ENCODE measurements at places on chromosomes 2 and 18.

DNA sequence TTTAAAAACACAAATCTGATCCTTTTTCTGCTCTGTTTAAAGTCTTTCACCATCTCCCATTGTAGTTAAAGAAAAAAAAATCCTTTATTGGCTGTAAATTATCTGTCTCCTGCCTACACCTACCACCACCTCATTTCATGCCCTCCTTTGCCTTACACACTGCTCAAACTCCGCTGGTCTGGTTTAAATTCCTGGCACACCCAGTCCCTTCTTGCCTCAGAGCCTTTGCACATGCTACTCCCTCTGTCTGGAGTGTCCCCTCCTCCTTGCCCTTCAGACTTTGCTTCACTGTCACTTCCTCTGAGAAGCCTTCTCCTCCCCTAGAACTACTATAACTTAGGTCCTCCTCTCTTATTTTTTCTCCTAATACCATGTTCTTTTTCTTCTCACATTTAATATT is 49.6 kb downstream of the OSBPL6 start:
- DNase-seq, result no peak

- DNase-seq, result no peak
Measured at GRCh38 chr2:45855374-45855773, 203.9 kb downstream of the PRKCE start.

DNA sequence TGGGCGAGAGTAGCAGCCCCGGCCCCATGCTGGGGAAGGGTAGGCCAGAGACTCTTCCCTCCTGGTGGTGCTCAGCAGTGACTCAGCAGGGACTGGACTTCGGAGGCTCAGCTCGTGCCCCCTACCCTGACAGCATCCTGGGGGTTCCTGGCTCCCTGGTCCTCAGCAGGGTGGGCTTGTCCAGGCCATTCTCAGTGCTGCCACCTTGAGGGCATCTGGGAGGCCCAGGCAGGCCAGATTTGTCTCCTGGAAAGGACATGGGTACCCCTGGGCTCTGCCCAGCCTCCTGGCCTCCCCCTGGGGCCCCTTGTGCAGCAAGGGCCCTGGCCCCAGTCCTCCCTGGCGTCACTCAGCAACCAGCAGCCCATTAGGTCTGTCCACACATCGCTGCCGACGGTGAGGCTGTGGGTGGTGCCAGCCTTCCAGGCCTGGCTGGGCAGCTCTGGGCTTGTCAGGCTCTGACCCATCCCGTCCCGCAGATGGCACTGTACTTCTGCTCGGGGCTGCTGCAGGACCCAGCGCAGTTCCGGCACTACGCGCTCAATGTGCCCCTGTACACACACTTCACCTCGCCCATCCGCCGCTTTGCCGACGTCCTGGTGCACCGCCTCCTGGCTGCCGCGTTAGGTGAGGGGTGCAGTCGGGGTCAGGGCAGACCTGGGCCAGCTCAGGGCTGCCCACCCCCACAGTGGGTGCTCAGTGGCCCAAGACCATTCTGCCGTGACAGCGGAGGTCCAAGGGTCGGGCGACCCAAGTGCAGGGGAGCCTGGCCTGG is 45.0 kb upstream of the ALPP start:
- DNase-seq, result no peak

- no peak for DNase-seq
Measured at GRCh38 chr2:45909677-45910191, 258.3 kb downstream of the PRKCE start.

DNA sequence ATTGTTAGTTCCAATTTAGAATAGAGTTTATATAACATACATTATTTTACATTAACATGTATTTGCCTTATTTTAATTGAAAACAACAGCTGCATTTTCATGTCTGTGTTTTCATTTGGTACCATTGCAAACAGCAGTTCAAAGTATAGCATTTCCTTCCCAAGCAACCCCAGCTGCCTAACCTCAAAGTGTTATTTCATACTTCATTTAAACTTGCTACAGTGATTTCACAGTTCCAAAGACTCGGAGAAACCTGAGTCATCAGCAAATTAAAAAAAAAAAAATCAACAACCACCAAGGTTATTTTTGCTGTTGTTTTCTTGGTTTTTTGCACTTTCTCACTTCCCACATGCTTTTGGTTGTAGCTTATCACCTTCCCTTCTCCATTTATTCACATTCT is 236.5 kb upstream of the SPHKAP start:
- DNase-seq, result no peak

DNA sequence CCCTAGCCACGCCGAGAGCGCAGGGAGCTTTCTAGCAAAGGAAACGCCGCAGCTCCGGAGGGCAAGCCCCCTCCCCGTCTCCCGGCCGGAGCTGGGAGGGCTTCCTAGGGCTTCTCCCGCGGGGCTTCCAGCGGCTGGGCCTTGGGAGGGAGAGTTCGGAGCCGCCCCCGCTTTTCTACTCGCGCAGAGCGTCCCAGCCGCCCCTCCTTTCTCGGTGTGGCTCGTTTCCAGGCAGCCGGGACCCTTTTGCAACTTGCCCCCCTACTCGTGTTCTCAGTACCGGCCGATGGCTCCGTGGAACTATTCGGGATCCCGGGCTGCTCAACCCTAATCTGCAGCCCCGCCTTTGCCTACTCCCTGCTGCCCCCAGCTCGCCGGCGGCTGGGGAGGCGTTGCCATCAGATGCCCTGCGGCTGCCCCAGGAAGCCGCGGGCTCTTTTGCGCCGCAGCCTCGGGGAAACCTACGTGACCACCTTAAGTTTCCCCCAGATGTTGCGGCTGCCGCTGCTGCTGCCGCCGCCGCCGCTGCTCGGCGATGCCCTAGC is 1.5 kb upstream of the NR4A2 start:
- DNase-seq, result peak; percentile 57

- DNase-seq, result no peak
Measured at GRCh38 chr2:208415255-208415654, 8.7 kb downstream of the PTH2R start.

DNA sequence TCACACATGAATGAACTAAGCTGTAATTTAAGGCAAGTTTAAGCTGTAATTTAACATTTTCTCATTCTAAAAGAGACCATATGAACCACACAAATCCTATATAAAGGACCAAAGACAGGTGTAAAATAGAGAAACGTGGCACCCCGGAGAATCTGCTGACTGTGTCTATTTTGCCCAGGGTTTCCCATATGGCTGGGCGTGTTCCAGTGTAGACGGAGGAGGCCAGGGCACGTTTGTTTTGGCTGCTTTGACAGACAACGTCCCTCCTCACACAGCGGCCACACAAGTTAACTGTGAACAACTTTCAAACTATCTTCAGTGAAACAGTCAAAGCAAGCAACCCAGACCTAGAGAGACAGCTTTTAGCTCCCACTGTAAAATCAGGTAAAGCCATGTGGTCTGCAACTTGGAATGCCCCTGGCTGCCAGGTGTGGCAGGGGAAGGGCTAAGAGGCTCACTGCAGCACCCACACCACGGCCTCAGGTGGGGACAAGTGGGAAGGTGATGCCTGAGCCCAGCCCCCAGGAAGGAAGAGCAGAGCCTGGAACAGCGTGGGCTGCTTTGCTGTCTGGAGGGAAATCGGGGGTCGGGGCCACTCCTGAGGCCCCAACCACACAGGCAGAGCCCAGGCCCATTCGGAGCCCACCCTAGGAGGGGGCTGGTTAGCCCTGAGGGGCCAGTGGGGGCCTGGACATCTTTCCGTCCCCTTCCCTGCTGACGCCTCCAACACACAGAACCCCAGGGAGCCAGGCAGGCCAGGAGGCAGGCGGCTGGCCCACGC is 40.7 kb downstream of the SLC66A2 start:
- DNase-seq, result no peak

- DNase-seq, result no peak
Measured at GRCh38 chr18:79058007-79058406, 11.2 kb upstream of the ATP9B start.

- DNase-seq, result no peak
Measured at GRCh38 chr2:68846091-68846490, 25.1 kb downstream of the BMP10 start.

DNA sequence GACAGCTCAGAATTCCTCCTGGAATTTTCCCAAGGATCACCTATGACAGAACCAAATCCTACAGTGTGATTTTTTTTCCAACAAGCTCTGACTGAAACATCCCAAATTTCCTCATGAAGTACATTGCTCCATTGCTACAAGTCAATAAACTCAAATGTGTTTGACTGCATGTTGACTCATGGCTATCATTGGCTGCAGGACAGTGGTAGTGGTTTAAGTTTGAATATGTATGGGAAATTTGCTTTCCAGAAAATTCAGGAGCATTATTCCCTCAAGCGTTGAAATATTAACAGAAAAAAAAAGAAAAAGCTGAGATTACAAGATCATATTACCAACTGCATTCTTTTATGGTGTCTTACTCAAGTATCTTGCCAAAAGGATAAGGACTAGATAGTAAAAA is 402.8 kb upstream of the DSEL start:
- DNase-seq, result no peak

DNA sequence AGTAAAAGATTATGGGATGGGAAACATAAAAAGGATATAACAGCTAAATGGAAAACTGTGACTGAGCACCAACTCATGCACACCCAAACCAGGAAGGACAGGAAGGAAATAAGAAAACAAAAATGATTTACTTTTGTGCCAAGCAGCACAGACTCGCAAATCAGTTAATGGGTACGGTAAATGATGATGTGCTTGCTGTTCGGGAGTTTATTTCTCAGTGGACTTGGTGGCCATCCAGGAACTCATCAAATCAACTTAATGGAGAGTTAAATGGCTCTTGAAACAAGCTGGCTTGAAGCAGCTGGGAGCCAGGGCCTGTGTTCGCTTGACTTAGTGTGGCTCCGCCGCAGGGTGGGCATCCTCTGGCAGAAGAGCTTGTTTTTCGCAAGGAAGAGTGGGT is 36.2 kb downstream of the MTCL1 start:
- no peak for DNase-seq

- DNase-seq, result no peak
Measured at GRCh38 chr18:52652391-52652790, 312.4 kb downstream of the DCC start.

DNA sequence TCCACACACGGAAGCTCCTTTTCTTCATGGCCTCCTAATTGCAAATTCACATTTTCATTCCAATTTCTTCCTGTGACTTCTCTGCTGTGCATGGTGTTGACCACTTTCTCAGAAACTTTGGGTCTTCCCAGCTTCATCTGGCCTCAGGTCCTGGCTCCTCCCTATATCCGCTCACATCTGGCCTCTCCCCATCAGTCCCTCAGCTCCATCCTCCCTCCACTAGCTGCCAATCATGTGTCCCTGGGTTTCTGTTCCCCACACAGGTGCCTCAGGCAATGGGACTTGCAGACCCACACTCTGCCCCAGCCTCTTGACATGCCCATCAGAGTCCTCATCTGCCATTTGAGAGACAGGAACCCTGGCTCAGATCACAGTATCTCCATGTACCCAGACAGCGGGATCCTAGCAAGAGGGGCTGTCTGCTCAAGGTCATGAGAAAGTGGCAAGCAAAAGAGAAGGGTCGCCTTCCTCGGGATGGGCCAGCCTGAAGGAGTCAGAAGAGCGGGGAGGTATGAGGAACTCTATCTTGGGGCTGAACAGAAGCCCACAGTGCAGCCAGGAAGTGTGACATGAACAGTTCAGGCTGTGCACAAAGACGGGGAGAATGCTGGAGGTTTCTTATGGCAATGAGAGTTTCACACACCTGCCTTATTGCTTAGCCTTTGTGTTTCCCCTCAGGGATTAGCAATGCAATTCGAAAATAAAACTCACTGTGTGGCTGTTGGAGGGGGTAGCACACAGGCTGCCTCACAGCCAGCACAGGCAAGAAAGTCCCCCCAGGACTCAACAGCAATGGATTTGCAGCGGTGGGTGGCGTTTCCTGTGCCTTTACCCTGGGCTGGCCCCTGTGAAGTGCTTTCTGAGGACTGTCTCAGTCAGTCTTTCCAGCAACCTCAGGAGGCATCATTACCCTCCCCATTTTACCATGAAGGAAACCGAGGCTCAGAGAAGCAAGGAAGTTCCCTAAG is 69.5 kb downstream of the COPS8 start:
- DNase-seq, result no peak

DNA sequence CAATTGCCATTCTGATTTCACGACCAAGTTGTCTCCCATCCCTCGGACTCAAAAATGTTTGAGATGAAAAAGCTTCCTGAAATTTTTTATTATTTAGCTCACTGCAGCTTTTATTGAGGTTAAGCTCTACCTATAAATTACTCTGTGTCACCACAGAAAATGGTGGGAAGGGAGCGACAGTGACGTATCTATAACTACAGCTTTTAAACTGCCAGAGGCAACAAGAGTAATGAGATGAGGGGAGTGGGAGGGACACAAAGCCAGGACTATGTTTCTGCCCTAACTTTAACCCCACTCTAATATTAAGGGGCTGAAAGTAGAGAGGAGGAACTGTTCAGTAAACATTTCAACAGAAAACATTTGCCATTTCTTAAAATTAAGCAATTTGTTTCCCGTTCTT is 37.4 kb downstream of the SMAD2 start:
- no peak for DNase-seq

- DNase-seq, result no peak
Measured at GRCh38 chr18:33844232-33844631, 266.2 kb downstream of the ASXL3 start.

- no peak for DNase-seq
Measured at GRCh38 chr18:68766433-68766832, 31.4 kb upstream of the CCDC102B start.

GRCh38 chr2:8805278-8806210 is 31.9 kb downstream of the KIDINS220 start:
- DNase-seq, result no peak

- DNase-seq, result no peak
Measured at GRCh38 chr2:240716130-240716798, 24.6 kb downstream of the AQP12A start.

DNA sequence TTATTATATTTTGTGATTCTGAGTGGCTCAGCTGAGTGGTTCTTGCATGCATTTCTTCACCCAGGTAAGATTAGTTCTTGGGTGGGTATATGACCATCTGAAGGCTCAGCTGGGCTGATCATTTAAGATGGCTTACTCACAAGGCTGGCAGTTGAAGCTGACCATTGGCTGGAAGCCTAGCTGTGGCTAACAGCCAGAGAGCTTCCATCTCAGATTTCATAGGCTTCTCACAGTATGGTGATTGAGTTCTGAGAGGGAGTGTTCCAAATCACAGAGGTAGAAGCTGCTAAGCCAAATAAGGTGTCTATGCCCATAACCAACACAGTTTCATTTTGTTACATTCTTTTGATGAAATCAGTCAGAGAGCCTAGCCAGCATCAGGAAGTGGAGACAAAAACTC is 117.4 kb upstream of the RPRM start:
- no peak for DNase-seq

DNA sequence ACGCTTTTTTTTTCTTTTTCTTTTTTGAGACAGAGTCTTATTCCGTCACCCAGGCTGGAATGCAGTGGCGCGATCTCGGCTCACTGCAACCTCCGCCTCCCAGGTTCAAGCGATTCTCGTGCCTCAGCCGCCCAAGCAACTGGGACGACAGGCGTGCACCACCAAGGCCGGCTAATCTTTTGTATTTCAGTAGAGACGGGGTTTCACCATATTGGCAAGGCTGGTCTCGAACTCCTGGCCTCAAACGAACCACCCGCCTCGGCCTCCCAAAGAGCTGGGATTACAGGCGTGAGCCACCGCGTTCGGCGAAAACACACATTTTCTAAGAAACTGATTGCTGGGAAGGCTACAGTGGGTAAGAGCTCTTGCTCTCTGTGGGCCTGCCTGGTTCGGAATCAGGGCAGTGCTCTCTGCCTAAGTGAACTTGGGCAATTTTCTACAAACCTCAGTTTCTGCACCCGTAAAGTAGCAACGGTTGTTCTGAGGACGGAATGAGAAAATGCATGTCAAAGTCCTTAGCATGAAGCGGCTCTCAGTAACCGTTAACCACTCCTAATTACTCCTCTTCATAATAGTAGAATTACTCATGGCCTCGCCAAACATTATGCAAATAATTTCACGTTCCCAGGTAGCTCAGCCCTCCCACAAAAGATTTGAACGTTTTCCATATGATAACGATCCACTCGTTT is 1.0 kb upstream of the PMAIP1 start:
- DNase-seq, result no peak

- DNase-seq, result no peak
Measured at GRCh38 chr18:44823782-44824181, 143.1 kb downstream of the SETBP1 start.
